ENCODE measurements at places on chromosomes 6 and 20. TPM values are rescaled to one million over a fixed set of nuclear protein-coding genes. Genes with fewer than 3 reads are reported as not detected.

DNA sequence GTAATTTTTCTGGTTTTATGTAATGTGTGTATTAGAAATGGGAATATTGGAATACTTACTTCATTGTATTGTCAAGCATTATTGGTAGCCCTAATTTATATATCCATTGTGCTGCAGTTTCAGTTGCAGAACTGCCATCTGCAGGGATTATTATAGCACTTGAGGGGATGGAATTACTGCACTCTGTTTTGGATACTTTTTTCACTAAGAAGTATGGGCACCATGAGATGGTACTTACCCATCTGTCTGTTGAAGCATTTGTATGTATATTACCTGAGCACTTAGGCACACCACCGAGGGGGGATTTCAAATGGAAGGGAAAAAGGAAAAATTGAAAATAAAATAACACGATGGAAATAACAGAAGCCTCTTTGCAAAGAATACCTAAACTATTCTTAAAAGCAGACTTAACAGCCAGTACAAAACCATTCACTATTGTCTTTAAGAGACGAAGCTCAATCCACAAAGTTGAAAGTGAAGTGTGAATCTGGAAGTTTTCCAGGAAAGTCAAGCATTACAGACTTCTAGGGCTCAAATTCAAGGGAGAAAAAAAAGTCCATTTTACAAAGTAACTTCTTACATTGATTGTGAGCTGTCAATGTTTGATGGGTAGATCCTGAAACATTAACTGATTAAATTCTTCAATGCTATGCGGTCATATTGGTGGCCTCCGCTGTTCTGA, 318.7 kb downstream of the SOX4 start:
- DNase-seq, result no peak

DNA sequence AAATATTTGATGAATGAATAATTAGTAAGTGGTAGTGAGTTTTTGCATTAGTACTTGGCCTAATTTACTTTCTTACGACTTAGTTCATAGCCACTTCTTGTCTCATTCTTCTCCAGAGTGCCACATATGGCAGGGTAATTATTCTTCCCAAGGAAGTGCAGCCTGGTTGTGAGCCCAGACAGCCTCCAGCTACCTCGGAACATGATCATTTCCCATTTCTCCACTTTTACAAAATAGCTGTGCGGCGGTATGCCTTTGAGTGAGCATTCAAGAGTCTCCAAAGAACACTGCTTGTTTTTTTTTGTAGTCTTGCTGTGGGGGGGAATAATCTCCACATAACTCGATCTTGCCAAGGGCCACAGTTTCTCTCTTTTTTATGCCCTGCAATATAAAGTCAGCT, 765.0 kb downstream of the HDGFL1 start:
- no peak for DNase-seq

- no peak for DNase-seq
Observed at GRCh38 chr6:98787961-98788360, 46.4 kb upstream of the POU3F2 start.

Gene NHSL1
- total RNA-seq, result 49.2 TPM

- DNase-seq, result no peak
Observed at GRCh38 chr20:16666272-16666671, 63.6 kb upstream of the SNRPB2 start.

DNA sequence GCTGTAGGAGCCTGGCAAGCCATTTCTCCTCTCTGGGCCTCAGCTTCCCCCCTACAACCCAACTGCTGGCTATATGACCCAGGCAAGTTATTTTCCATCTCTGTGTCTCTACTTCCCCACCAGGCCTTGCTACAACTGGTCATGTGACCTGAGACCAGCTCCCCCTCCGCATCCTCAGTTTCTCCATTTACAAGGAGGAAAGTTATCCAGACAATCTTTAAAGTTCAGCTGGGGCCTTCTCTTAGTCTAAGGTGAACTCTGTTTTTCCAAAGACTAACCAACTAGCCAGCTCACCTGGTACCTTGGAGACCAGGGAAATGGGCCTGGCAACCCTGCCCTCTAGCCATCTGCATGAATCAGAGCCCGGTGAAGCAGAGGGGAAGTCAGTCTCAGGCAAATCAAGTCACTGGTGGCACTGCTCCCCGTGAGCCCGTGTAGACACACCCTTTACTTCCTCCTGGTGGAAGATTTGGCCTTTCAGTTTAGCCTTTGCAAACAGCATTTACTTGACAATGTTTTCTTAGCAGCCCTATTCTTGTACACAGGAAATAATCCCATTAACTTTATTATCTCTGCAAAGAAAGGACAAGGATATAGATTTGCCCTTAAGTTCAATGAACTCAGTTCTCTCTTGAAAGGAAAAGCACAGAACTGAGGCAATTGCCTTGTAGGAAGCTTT, 157.7 kb downstream of the VEGFA start:
- DNase-seq, result no peak

DNA sequence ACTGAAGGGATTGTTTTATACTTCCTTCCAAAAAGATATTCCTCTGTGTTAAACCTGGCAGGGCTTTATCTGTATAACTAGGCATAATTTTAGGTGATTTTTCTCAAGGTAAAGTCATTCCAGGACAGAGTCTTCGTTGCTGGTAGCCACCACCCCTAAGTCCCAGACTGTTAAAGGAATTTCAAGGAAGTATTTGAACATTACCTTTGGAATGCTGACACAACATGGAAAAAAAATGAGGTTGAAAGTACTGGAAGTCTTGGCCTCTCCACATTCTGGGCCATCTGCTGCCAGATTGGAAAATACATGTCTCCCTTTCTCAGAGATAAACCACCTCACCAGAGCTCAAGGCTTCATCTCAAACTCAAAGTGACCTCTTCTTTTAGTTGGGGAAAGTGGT, 27.0 kb upstream of the ETV7 start:
- DNase-seq, result no peak

Gene B3GALT4
- total RNA-seq, result 25.8 TPM

Gene SMOC2
- 13.0 TPM for total RNA-seq

DNA sequence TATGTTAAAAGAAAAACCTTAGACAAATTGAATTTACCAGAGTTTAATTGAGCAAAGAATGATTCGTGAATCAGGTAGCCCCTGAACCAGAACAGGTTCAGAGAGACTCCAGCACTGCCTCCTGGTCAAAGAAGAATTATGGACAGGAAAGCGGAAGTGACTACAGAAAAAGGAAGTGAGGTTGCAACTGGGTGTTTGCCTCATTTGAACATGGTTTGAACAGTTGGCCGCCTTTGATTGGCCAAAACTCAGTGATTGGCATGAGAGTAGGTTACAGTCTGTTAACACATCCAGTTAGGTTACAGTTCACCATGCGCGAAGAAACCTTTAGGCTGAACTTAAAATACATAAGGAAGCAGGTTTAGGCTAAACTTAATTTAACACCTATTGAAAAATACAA, 248.8 kb downstream of the TFAP2A start:
- DNase-seq, result no peak

Gene ARMH2
- not detected for total RNA-seq

GRCh38 chr20:57043091-57043490, 223.3 kb downstream of the BMP7 start:
- DNase-seq, result no peak

GRCh38 chr6:126439040-126439439, 99.1 kb downstream of the CENPW start:
- no peak for DNase-seq

- no peak for DNase-seq
Observed at GRCh38 chr6:48765352-48765961, 654.5 kb upstream of the PTCHD4 start.

Gene TMEM244
- total RNA-seq, result not detected

- no peak for DNase-seq
Observed at GRCh38 chr6:76435174-76435573, 362.7 kb upstream of the IMPG1 start.

- no peak for DNase-seq
Observed at GRCh38 chr6:85465762-85466161, 15.9 kb downstream of the NT5E start.

DNA sequence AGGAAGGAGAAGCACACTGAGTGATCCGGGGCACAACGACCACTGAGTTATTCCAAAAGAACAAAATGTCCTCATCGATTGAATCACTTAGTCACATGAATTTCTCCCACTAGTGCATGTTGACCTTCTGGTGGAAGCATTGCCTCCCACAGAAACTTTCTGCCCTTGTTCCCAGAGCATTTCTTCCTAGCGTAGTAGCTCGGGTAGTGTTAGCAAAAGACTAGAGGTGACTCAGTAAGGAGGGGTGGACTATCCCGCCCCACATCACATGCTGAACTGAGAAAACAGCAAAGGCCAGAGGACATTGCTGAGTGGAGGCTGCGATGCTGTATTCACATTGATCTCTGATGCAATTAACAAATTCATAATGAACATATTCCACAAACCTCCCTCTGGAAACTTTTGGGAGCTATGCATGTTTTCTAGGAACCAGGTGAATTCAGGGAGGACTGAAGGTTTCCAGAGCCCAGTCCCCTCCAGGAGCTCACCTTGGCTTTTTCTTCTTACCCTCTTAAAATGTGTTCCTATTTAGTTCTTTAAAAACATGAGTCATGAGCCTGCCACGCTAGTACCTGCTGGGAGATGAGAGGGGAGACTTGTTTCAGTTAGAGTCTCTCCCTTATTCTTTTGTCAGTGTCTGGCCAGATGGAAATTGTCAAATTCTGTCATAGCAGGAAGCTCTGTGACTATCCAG, 507.9 kb downstream of the CDH26 start:
- DNase-seq, result no peak

DNA sequence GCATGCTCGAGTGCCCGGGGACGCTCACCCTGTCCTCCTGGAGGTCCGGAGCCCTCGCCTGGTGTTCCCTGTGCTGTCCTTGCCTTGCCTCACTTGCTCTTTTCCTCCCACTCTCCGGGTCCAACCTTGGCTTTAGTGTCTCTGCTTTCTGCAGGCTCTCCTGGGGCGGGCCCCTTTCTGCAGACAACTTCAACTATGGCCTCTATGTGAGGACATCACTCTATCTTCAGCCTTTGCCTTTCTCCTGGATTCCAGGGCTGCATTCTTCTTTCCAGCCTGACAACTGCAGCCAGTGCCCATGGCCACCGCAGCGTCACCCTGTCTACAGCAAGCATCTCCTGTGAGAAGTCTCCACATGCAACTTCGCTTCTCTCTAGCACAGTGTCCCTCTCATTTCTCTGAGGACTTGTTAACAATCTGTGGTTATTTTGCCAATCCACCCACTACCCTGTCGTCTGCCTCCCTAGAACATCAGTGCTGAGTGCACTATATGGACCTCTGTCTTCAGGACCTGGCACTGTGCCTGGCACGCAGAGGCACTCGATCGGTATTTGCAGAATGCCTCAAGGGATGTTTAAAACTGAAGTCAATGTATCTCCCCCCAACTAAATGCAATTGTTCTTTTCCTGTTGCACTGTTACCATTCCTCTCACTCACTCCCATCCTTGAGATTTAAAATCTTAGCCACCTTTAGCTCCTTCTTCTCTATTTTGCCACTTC, 35.9 kb downstream of the FOXC1 start:
- DNase-seq, result peak; percentile 67

DNA sequence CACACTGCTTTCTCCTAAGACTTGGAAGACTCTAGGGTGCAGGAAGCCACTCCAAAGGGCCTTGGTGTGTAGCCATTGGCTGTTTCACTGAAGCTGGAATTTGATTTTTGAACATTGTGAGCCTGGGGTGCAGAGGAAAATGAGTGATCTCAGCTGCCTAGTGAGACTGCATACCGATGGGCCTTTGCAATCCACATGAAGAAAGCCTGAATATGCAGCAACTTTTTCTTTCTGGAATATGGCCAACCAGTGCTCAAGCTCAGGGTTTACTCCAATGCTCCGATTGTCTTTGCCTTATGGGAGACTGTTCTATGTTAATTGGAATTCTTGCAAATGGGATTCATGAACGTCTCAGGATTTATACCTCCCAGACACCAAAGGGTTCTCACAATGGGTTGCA, 242.6 kb downstream of the DOK5 start:
- DNase-seq, result no peak

DNA sequence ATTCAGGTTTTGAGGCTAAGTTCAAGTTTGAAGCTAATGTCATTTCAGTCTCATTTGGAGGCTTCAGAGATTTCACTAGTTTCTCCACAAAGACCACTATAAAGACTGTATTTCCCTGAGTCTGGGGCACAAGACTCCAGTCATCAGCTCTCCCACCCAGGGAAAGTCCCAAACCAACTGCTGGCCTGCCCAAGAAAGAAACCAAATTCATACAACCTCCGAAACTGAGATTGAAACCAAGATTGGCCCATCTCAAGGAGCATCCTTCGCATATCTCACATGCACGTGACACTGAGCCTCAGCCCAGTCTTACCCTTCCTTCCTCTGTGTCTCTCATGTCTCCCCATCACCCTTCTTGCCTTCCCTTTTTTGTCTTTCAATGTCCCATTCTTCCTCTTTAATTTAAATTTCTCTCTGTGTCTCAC, 3.5 kb upstream of the LTA start:
- peak; percentile 78 for DNase-seq

DNA sequence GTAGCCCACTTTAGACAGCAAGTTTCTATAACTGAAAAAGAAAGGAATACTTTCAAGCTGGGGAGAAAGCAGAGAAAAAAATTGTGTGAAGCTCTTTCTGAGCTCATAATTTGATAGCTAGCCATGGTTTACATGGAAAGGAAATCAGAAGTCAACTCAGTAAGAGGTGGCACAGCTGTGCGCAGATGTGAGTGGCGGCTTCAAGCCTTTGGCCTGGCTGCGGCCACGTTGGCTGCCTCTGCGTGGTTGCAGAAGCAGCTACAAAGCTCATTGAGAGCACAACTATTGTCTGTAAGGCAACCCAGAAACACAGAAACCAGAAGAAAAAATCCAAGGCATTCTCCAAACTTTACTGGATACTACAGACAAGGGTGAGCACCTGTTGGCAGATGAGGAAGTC, 136.9 kb downstream of the SASH1 start:
- DNase-seq, result no peak

- no peak for DNase-seq
Observed at GRCh38 chr6:98904096-98904495, 43.6 kb downstream of the FBXL4 start.

DNA sequence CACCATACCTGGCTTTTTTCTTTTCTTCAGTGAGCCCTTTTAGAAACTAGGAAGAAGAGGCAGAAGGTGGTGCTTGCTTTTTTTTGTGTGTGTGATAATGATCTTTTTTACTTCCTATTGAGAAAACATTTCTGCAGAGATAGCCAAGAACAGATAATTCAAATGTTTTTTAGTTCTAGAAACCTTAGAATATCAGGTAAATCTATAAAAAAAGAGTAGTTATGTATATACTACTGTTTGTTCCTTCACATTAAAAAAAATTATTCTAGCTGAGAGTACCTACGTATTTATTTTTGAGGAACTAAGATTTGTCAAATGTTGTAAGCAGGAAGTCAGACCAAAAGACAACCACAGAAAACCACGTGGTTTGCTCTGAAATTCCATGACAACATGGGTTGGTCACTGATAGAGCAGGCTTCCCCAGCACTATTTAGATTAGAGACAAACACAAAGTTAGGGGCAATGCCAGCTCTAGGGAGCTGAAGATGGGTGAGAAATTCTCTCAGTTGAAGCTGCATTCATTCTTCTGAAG, 12.8 kb downstream of the STK4 start:
- DNase-seq, result no peak

Gene BMP7
- 46.7 TPM for total RNA-seq

- no peak for DNase-seq
Observed at GRCh38 chr6:55286824-55287223, 40.4 kb upstream of the GFRAL start.

- DNase-seq, result no peak
Observed at GRCh38 chr6:30344191-30344867, 627 bp upstream of the RPP21 start.

Gene PTK6
- total RNA-seq, result 72.9 TPM

GRCh38 chr6:7136859-7137334, 29.1 kb downstream of the RREB1 start:
- DNase-seq, result no peak

- DNase-seq, result no peak
Observed at GRCh38 chr6:145704143-145704781, 31.1 kb downstream of the EPM2A start.

GRCh38 chr6:107045826-107046675, 18.1 kb downstream of the MTRES1 start:
- no peak for DNase-seq
